ENCODE measurements at places on chromosomes 16 and 17.

- no peak for DNase-seq
Observed at GRCh38 chr17:1377334-1377733, 22.7 kb downstream of the YWHAE start.

DNA sequence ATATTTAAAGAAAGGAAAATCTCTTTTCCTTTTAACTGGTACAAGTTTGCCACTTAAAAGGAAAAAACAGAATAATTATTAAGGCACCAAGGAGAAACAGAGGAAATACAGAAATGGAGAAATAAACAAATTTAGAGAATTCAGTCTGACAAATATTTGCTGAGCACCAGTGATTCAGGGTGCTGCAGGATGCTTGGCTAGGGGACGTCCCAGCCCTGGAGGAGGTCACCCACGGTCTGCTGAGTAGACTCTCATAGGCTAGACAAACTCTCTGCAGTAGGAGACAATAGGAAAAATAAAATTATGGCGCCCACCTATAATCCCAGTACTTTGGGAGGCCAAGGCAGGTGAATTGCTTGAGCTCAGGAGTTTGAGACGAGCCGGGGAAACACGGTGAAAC, 15.9 kb downstream of the C1QTNF1 start:
- DNase-seq = no peak

DNA sequence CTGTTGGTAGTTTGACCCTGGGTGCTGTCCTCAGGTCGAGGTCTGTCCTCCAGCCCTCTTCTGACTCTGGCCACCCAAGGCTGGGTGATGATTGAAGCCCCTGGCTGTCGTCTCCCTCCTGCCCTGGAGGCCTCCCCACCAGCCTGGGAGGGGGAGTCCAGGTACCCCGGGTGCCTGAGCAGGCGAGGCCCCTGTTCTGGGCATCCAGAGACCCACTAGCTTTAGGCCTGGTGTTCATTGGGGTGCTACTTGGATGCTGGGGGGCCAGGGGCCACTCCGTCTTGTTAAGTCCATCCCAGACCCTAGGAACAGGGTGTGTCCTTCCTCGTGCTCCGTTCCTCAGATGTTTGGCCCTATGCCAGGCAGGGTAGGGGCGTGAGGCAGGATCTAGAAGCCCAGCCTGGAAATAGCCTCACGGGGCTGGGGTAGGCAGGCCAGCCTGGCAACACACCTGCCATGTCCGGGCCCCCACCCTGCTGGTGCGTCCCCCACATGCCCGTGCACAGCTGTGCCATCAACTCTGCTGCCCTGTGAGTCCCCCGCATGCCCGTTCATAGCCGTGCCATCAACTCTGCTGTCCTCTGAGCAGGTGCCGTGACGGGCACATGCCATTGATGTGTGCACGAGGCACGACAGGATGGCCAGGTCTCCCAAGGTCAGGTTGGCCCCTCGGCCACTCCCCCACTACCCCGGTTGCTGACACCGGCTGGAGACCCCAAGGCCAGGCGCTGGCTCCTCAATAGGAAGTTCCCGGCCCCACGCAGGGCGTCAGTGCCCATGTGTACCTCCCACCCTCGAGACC, 36.9 kb downstream of the GINS2 start:
- DNase-seq = peak; percentile 46

DNA sequence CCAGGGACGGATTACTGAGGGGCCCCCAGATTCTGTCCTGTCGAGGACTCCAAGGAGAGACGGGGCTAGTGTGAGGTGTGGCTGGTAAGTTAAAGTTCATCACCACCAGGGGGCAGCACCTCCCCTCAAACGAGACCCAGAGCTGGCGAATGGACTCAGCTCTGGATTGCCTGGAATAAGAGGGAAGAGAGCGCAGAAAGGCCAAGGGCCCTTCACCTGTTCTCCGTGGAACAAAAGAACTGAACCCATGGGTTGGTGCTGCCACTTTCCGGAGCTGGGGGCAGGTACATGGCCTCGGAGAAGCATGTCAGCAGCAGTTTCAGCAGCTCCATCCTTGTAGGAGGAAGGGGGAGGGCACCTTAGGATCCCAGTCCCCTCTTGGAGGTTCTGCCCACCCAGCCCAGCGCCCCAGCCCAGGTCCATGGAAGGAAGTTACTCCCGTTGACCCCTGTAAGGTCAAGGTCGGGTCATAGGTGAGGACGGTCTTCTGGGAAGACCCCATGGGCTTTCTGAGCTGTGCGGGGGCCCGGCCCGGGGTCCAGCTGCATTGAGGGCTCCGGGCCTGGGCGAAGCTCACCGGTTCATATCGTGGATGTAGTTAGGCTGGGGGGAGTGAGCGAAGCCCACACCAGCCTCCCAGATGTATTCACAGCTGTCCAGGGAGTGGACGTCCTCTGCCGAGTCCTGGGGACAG, 10.8 kb downstream of the HID1 start:
- DNase-seq = peak; percentile 94

GRCh38 chr16:56842133-56842532, 22.9 kb upstream of the SLC12A3 start:
- DNase-seq = no peak

- peak; percentile 79 for DNase-seq
Observed at GRCh38 chr16:69930117-69930776, 20.9 kb upstream of the CLEC18A start.

GRCh38 chr17:80455336-80455710, 21.1 kb downstream of the NPTX1 start:
- DNase-seq = peak; percentile 76

DNA sequence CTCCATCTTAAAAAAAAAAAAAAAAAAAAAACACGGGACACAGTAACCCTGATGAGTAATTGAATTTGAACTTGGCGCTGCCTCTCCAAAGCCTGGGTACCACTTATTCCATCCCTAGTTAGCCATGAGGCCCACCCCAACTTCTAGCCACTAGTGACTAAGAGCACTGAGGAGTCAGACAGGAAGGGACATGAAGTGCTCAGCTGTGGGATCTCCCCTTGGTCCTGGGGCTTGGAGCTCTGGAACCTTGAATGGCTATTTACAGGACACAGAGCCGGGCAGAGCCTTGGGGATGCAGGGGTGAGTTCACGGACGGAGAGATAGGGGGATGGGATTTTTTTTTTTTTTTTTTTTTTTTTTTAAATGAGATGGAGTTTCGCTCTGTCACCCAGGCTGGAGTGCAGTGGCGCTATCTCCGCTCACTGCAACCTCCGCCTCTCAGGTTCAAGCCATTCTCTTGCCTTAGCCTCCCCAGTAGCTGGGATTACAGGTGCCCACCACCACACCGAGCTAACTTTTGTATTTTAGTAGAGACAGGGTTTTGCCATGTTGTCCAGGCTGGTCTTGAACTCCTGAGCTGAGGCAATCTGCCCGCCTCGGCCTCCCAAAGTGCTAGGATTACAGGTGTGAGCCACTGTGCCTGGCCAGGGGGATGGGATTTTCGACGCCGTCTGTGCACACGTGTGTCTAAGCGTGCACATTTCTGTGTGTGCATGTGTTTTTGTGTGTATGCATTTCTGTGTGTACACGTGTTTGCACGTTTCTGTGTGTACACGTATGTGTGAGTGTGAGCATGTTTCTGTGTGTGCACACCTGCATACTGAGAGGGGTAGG, 20.4 kb upstream of the CIBAR2 start:
- no peak for DNase-seq

- no peak for DNase-seq
Observed at GRCh38 chr17:17060930-17061329, 18.7 kb downstream of the MPRIP start.
